Mucosa of descending colon (tissue), 3 donors: ENCODE measurements at places on chromosomes 6 and 20.
A peak's percentile ranks its signal among the peaks of the same experiment; 100 is the strongest.

DNA sequence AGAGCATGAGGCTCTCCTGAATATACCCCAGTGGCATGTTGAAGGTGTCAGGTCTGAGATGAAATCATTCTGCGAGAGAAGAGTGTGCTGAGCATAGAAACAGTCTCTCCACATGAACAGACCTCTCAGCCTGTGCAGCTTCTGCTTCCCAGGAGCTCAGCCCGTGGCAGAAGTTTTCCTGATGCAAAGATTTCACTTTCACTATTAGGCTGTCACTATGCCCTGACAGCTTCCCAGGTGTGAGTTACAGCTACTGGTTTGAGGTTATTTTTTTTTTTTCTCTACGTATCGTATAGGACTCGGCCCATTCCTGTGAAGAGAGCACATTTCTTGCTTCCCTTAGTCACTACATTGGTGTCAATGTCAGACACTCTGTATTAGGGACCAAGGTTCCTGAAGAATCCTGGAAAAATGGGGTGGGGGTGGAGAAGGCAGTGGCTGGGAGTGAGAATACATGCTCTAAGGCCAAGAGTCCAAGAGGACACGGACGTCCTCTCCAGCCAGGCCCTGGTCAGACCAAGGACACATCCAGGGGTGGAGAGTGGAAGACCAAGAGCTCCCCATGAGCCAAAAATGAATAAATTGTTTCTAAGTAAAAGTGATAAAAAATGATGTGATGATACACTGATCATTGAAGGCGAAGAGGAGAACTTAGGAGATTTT lies 121.2 kb upstream of the AKAP12 start:
- peak; percentile 12 for DNase-seq

DNA sequence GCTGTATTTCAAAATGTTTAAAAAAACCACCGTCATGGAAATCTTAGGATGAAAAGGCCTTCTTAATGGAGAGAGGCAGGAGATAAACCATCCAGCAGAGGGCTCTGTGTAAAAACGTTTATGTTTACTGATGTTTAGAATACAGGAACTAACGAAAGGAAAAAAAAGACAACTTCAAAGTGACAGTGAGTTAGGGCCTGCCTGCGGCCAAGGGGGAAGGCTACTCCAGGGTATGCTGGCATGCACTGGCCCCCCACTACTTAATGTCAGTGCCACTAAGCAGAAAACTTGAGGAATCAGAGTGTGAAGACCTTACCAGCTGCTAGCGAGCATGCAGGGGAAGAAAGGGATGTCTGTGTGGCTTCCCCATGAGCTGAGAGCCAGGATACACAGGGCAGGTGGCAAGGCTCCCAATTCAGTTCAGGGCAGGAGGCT lies 47.7 kb downstream of the AKAP7 start:
- no peak for DNase-seq

GRCh38 chr20:25985597-25985996 lies 288.9 kb upstream of the ZNF337 start:
- no peak for DNase-seq

- DNase-seq = no peak
These were observed 72.6 kb upstream of the LY86 start for GRCh38 chr6:6515691-6516607.

DNA sequence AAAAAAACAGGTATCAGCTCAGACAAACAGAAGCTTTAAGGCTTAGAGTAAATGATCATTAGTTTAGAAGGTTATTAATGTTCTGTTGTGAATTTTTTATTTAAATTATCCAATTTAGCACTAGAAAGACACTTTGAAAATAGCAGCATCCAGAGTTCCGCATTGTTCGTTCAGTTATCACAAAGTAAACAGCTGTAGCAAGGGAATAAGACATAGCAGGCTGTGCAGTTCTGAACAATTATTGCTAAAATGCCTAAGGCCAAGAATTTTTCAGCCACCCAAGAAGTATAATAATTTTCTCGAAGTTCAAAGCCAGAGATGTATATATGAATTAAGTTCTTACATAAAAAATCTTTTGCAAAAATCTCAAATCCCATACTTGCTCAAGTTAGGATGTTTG lies 8.0 kb upstream of the TNFAIP3 start:
- no peak for DNase-seq

DNA sequence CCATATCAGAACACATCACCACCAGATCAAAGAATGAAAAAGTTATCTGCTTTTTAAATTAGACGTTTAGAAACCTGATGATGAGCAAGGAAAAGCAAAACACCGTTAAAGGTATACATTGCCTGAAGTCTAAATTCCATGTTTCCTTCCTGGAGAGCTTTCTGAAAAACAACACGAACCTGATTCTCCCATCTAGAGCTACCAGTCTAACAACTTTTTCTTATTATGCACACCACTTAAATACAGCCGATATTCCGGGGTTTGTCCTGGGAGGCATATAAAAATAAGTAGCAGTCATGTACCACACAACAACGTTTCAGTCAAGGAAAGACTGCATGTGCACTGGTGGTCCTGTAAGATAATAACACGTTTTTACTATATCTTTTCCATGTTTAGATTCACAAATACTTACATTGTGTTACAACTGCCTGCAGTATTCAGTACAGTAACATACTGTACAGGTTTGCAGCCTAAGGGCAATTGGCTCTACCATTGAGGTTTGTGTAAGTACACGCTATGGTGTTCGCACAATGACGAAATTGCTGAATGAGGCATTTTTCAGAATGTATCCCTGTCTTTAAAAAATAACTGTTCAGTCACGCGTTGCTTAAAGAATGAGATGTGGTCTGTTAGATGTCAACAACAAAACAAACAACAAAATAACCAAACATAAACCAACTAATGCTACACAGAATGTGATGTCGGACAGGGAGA lies 19.1 kb upstream of the LYRM2 start:
- no peak for DNase-seq

DNA sequence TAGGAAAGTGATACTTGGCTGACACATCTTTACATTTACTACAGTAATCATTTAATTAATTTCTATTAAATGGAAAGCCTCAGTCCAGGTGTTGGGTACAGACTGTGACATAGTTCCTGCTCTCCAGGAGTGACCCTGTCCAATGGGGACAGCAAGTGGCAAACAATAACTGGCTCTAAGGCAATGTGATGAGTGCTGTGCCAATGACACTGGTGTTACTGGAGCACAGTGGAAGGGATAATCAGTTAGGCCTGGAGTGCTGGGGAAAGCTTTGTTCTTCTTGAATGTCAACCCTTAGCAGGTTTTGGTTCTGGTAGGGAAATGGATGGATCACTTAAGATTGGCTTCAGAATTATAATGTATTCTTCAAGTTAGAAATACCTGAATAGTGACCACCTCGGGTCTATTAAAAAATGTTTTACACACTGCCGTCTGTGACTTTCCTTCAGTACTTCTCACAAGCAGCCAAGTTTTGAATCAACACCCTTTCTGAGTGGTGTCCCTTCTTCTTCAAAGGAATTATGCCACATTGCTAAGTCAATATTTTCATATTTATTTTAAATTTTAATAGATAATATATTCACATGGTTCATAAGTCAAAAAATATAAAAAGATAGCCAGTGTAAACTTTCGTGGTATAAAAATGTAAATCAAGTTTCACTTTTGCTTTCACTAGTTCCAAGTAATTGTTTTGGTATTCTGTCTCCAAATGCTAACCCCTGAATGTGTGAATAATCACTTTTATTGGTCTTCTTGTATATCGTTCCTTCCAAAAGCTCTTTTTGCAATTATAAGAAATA lies 9.6 kb downstream of the CMTR1 start:
- no peak for DNase-seq

DNA sequence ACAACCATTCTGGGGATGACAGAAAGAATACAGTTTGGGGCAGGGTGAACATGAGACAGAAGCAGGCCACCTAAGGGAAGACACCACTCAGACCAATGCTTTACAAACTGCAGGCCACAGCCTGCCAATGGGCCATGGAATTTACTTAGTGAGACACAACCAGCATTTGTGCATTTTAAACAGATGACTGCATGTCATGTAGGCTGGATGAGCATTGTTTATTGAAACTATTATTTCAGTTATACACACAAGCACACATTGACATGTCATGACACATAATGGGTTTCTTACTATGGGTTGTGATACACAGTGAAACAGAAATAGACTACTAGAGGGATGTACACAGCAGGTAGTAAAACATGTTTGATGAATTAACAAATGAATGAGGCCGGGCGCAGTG lies 8.0 kb downstream of the PGM3 start:
- DNase-seq = no peak

DNA sequence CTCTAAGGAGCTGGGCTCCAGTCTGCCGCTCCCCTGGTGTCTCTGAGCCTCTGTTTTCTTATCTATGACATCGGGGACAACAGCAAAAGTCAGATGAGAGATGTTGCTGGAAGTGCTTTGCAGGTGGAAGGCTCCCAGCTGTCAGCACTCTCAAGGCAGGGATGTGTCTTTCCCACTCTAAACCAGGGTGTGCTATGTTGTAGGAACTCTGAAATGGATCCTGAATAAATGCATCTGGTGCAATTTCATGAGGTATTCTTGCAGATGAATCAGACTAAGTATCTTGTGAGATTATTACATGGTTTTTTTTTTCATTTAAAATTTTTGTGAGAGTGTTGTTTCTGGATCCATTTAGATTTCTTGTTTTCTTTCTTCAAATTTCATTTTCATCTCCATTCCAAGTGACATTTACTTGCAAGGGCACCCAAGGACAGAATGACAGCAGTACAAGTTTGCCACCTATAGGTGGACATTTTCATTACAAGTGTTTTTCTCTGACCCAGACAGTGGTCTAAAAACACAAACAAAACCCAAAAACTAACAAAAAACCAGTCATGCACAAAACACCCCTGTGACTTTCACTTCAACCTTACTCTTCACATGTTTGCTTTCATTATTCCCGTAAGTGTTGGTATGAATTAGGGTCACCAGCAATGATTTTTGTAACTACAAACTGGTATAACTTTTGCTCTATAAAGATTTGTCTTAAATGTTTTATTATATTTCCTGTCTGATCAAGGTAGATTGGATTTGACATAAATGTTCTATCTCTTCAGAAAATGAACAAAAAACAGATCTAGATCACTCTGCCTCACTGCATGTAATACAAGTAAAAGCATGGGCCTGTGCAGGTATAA lies 14.7 kb upstream of the SIM1 start:
- DNase-seq = no peak

DNA sequence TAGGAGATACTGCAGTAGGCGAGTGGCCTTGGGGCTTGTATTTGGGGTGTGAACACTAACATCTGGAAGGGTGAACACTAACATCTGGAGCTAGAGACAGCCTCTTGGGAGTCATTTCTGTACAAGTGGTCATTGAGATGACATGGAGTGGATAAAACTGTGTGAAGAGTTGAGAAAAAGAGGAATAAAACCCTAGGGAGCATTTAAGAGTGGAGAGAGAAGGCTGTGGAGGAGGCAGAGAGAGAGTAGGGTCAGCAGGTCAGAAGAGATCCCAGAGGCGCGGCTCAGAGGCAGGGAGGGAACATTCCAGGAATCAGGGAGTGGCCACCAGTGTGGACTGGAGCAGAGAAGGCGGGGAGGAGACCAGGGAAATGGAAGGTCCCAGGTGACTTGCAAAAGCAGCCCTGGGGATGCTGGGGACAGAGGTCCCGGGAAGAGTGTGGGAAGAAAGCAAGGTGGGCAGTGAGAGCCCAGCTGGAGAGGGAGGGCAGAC lies 202.0 kb upstream of the RNF24 start:
- peak; percentile 78 for DNase-seq

DNA sequence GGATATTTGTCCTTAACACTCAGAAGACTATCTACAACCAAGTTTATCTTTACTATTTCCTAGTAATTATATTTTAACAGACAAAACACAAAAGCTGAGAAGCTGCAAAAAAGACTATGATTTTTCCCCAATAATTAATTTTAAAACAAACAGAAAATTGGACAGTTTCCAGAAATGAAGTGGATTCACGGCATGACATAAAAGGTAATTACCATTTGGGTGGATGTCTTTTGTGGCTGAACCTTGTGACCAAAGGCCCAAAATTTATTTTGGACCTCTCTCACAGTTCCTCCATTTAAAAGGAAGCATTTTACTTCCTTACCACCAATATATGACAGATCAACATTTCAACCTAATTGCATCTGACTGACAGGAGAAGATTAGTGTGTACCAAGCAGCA lies 90.2 kb downstream of the GMDS start:
- no peak for DNase-seq

DNA sequence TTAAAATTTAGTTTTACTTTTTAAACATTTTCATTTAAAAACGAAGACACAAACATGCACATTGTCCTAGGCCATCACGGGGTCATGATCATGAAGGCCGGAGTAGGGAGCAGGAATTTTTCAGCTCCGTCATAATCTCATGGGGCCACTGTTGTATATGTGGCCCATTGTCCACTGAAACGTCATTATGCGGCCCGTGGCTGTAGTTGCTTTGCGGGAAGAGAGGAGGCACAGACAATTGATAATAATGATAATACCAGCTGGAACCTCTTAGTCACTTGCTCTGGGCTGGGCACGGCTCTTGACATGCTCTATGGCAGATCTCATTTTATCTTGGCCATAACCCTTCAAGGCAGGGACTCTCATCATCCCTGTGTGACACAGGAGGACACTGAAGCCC lies 56.5 kb upstream of the FNDC1 start:
- DNase-seq = no peak

- DNase-seq = no peak
These were observed 198.6 kb upstream of the CDH4 start for GRCh38 chr20:61053487-61053886.

GRCh38 chr20:63172726-63173125 lies 43.2 kb downstream of the YTHDF1 start:
- DNase-seq = no peak
